ENCODE measurements at places on chromosomes 4 and X. TPM values are rescaled to one million over a fixed set of nuclear protein-coding genes. Genes with fewer than 3 reads are reported as not detected.

- peak; percentile 26 for DNase-seq
- no peaks in the 10 kb centered on the region for H3K36me3 ChIP-seq
- H3K27me3 ChIP-seq = no peaks in the 10 kb centered on the region
- H3K27ac ChIP-seq = peak overlapping the region; percentile 82
These were observed 18.4 kb upstream of the CC2D2A start for GRCh38 chr4:15451181-15451865.

- H3K4me1 ChIP-seq = no peaks in the 10 kb centered on the region
- no peaks in the 10 kb centered on the region for H3K36me3 ChIP-seq
- no peak overlapping the region for H3K27ac ChIP-seq
- DNase-seq = no peak
- no peak overlapping the region for H3K4me3 ChIP-seq
These were observed 210.4 kb upstream of the ARX start for GRCh38 chrX:25226151-25226550.

ZCCHC18 gene
- total RNA-seq = 2.1 TPM

DNA sequence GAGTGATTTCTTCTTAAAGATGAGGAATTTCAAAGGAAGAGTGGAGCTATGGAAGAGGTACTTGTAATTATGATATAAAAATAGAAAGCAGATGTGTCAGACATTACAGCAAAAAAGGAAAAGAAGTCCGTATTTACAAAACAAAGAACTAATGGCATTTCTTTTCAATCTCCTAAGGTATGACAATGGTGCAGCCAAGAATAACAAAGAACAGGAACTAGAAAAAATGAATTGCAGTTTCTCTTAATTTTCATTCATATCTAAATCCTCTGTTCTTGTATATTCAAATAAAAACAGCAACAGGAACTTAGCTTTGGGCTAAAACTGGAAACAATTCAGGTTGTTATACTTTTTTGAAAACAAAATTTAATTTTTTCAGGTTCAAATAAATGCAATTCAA lies 105.1 kb downstream of the SPRY1 start:
- DNase-seq = no peak
- no peak overlapping the region for H3K27ac ChIP-seq
- H3K36me3 ChIP-seq = no peaks in the 10 kb centered on the region

UGT2B7 gene
- total RNA-seq = 0.55 TPM

DNA sequence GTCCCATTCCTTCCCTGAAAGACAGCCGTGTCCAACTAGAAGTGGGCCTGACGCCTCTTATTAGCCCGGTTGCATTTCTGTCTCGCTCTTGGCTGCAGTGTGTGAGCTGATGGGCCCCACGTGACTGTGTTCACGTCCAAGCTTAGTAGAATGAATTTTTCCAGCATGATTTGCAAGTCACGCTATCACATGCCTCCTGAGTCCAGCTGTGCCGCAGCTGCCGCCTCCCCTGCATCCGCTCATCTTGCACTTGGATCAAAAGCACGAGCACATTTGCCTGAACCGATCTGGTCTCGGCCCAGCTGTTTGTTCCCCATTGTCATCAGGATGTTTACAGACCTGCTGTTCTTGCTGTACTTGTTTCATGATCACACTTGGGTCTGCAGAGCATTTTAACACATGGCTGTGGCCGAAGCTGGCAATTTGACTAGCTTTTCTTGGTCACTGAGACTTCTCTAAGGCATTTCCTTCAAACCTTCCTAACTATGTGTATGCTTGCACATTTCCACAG lies 126.5 kb downstream of the KIT start:
- H3K27me3 ChIP-seq = no peaks in the 10 kb centered on the region
- DNase-seq = peak; percentile 27
- H3K4me1 ChIP-seq = peaks cover 2% of the 10 kb centered on the region
- no peak overlapping the region for H3K4me3 ChIP-seq
- no peaks in the 10 kb centered on the region for H3K36me3 ChIP-seq
